HEK293T (cell line): ENCODE measurements at places on chromosomes 4 and X.

DNA sequence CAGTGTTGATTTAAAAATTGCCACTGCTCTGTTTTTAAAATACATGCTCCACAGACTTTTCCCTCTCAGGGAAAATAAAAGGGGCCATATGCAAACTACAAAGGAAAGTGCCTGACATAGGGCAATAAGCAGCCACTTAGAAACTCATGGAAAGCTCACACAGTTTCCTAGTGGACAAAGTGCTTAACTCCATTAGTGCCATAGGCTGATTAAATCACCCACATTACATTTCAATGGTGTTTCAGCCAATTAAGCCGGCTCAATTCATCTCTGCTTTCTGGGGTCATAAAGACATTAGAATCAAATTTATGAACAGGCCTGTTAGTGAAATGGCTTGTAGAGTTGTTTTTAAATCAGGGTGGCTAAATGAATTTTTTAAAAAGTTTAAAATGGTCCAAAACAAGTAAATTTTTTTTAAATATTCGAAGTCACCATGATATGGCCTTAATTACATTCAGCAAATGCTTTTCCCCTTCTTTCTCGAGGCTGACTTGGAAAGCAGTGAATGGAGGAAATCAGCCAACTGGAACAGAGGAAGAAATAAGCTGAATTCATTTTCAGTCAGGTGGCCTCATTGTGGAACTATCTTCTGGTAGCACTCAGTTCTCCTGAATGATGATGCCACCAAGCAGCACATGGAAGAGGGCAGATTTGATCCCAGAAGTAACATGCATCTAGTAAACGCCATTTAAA, 2305.1 kb upstream of the AGA start:
- no peak for DNase-seq

DNA sequence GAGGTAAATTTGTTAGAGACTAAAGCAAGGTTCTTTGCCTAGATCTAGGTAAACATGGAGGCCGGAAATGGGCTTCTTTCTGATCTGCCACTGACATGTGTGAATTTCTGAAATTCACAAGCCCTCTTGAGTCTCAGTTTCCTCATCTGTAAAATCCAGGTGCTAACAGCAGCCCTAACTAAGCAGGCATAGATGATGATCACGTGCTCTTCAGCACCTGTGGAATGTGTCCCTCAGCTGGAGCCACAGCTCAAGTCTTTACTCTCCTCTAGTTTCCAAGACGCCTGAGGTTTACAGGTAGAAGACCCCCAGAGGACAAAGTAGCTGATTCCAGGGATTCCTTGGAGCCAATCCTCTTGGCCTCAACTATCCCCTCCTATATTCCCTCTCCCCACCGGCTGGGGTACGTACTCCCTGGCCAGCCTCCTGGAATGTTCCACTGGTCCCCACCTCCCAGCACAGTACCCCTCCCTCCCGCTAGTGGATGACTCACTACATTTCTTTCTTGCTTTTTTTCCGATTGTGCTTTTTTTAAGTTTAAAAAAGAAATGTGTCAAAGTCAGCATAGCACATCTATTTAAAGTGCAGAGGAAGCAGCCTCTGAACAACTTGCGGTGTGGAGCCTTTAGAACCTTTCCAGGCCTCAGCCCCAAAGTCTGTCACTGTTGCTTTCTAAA, 98.4 kb downstream of the PHKA2 start:
- no peak for DNase-seq

DNA sequence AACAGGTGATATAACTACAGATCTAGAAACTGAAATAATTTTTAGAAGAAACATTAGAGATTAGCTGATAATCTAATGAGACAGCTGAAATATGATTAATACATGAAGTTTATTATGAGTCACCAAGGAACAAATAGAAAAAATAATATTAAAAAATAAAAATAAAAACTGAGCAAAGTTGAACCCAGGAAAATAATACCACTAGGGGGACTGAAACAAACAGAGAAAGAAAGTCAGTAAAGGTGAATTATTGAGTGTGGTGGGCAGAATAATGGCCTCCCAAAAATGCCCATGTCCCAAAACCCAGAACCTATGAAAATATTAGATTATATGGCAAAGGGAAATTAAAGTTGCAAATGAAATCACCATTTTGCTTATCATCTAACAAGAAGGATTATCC, 820.7 kb upstream of the INTU start:
- no peak for DNase-seq

GRCh38 chr4:62394766-62395165, 1194.6 kb downstream of the ADGRL3 start:
- DNase-seq, result no peak

GRCh38 chr4:29653221-29653620, 1066.9 kb upstream of the PCDH7 start:
- no peak for DNase-seq

- DNase-seq, result peak; percentile 16
Observed at GRCh38 chr4:163748449-163748848, 254.0 kb downstream of the TMA16 start.

- DNase-seq, result no peak
Observed at GRCh38 chr4:125355791-125356190, 41.0 kb downstream of the FAT4 start.

GRCh38 chr4:43932448-43932847, 516.2 kb downstream of the KCTD8 start:
- no peak for DNase-seq

- no peak for DNase-seq
Observed at GRCh38 chrX:30822764-30823163, 66.3 kb downstream of the TAB3 start.

DNA sequence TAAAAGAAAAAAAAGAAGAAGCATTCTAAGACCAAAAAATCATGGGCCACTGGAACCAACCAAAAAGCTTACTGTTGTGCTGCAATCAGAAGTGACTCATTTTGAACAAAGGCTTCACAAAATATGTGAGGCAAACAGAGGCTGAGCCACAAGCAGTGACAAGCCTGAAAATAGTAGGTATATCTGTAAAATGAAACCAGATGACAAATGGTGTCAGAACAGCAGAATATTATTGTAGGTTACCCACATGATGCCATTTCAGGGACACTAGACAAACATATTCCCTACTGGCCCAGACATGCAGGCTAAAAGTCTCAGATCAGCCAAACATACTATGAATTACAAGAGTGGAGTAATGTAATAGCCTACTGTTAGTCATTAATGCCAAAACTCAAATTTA, 1301.8 kb upstream of the DIAPH2 start:
- no peak for DNase-seq

DNA sequence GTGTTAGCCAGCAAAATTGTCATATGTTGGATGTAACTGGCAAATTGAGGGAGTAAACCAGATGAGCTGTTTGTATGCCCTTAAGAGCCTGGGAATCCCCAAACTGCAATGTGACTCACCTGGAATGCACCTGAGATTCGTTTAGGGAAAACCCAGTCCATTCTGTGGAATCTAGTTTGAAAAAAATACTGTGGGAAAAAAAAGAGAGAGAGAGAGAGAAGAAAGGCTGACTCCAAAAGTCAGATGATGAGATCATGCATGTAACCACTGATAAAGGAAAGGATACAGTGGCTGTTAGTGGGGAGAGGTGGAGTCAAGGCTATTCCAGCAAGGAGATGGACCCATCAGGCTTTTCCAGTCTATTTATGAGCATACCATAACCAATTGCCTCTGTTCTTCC, 48.5 kb downstream of the SLC9A7 start:
- DNase-seq, result no peak

DNA sequence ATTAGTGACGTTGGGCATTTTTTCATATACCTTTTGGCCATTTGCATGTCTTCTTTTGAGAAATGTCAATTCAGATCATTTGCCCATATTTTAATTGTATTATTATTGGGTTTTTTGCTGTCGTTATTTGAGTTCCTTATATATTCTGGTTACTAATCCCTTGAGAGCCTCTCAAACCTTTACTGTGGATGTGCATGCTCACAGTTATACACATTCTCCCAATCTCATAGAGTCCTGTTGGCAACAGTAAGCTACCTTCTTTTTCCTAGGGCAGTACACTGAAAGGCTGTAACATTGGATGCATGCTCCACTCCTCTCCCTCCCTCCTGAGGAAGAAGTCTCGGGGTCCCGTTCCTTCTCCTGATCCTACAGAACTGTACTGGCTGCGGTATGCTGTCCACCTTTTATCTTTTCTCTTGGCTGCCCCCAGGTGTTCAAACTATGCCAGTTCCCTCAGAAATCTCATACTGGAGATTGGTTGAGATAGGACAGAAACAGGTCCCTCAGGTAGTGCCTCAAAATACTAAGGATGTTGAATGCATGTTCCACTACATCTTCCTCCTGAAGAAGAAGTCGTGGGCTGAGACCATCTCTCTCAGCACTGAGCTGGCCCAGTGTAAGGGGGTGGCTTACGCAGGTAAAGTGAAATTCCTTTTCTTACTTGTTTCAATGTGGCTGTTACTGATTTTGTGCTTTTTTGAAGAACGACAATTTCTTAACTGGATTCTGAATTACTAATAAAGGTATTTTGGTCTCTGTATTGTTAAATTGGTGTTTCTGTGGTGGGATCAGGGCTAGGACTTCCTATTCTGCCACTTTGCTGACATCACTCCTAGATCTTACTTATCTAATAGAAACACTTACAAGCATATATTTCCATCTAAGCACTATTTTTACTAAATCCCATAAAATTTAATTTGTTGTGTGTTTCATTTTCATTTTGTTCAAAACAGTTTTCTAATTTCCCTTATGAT, 145.4 kb upstream of the HUWE1 start:
- peak; percentile 61 for DNase-seq

GRCh38 chr4:93132631-93133030, 695.9 kb upstream of the ATOH1 start:
- no peak for DNase-seq

GRCh38 chr4:87213421-87214075, 6.9 kb downstream of the KLHL8 start:
- no peak for DNase-seq

DNA sequence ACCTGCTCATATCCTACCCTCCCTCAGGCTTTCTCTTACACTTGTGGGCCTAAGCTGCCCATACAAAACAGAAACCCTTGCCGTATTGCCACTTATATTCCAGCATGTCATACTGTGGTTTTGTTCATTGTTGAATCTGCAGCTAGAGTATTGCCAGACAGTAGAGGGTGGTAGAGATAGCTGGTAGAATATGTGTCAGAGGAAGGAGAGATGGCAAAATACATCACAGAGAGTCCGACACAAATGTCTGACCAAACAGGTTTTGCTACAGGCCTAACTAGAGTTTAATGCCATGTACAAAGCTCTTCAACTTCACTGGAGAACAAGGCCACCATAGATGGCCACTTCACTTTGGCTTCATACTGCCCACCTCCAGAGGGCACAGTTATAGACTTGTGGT, 160.1 kb downstream of the EFHC2 start:
- no peak for DNase-seq

DNA sequence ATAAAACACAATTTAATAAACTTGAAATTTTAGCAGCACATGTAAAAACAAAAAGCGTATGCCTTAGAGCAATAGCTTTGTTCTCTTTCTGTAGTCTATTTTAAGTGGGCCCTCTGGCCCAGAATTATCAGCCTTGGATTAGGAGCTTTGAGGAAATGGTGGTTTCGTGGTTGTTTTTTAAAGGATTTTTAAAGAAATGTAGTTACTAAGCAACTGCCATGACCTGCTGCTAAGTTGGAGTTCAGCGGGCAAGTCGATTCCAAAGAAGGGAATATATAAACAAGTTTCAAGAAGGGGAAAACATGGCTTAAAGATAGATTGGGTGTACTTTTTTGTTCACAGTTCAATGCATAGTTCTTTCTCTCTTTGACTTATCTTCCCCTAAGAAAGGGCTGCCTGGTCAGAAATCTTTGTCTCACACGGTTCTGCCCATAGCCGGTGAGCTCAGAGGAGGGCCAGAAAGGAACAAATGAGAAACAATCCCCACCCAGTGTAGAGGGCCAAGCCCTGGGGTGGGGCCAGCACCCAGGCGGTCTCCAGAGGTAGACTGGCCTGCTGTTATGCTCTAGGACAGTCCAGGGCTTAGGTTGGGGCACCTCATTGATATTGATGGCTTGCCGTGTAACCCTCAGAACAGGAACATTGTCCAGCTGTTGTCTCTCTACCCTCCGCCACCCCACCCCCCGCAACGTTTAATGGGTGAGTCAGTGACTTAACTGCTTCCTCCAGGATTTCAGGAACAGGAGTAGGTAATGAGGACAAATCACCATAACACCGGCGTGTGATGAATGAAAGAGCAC, 32.5 kb downstream of the DLG3 start:
- DNase-seq, result no peak

- DNase-seq, result no peak
Observed at GRCh38 chr4:145083891-145084605, 13.9 kb downstream of the ANAPC10 start.

DNA sequence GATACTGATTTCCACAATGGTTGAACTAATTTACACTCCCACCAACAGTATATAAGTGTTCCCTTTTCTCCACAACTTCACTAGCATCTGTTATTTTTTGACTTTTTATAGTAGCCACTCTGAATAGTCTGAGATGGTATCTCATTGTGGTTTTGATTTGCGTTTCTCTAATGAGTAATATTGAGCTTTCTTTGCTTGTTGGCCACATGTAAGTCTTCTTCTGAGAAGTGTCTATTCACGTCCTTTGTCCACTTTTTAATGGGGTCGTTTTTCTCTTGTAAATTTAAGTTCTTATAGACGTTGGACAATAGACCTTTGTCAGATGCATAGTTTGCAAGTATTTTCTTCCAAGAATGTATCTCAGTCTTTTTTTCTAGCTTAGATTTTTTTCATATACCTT, 10.0 kb downstream of the FBXW7 start:
- no peak for DNase-seq

DNA sequence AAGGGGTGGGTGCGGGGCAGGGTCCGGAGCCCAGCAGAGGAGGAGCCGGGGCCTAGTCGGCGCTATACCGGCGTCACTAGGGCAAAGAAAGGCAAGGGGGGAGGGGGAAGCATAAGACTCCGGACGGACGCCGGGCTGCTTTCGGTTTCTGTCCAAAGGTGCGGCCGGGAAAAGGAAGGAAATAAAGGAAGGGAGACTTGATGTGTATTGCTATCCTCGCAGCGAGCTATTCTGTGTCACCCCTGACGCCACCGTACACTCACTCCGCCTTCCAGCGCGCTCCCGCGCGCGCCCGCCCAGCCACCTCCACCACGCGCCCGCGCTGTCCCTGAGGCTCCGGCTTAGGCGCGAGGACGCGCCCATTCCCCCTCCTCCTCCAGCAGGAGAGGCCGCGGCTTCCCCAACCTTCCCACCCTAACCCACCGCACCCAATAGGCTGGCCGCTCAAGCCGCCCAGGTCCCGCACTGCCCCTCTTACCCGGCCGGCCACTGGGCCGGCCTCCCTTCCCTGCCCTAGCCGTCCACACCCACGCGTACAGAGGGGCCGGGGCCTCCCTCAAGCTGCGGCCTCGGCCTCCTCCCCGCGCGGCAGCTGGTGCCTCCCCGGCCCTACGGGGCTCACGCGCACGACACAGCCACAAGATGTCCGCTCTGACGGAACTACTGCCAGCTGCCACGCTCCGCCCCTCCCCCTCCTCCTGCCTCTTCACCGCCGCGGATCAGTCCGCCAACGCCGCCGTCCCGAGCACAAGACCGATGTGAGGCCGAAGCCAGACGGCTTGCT, at the start of gene UBE2D3:
UBE2D3 (minus strand) TSS at position 662 of the 784 bp plus-strand sequence. CDS start 1,043 bp downstream, outside the sequence.
- DNase-seq, result peak; percentile 55

GRCh38 chrX:107146670-107147069, 28.0 kb upstream of the RBM41 start:
- no peak for DNase-seq

GRCh38 chr4:55351824-55352223, 5.8 kb downstream of the SRD5A3 start:
- DNase-seq, result no peak
